Hematopoietic multipotent progenitor cell treated with erythropoietin and hydrocortisone succinate and interleukin-3 and kit ligand, for 8 days (in vitro differentiated cells): ENCODE measurements at places on chromosomes 7 and 10.

- no peak for DNase-seq
Observed at GRCh38 chr7:69450456-69450855, 147.8 kb upstream of the AUTS2 start.

DNA sequence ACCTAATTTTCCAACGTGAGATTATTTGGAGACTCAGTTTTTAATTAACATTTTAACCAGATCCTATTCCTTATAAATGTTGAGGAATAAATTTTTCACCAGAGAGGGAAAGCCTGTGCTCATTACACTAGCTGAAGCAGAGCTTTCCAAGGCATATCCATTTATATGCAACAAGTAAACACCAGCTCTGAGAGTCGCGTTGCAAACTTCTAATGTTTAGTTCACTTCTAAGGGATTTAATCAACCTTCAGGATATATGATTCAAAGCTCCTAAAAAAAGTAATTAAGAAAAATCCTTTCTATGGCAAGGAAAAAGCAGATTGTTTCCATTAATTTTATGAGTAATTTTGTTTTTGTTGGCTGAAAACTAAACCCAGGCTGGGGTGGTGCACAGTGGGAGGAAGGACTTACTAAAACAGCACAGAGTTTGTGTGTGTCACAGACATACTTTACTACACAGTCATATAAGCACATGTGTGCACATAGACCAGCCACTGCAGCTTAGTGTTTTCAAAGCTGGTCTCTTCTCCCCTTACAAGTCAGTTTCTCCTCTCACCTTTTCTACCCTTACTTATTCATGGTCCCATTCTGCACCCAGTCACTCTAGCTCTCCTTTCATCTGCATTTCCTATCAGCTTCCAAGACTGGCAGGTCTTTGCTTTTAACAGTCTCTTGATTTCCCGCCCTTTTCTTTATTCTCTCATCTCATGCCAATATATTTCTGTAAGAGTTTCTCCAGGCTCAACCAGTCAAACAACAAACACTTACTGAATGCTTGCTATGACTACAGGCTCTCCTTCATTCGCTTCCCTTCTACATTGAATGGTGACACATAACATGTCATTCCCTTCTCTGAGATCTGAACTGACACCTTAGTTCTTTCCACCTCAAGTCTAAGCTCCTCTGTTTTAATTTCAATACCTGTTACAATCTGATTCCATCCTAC lies 81.1 kb upstream of the FZD1 start:
- DNase-seq: no peak

DNA sequence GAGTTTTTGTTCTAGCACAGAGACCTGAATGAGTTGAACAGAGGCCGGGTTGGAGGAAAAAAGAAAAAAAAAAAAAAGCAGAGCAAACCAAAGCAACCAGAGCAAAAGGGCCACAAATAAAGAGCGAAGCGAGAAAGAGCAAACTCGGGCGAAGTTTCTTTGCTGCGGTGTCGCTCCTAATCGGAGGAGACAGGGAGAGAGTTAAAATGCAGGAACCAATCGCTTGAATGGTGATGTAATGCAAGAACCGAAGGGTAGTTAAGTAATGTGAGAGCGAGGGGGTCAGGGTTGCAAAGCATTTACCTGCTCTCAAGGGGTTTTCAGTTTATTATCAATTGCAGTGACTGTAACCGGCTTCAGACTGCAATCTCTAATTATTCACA lies 271.7 kb downstream of the TRIL start:
- DNase-seq: no peak

DNA sequence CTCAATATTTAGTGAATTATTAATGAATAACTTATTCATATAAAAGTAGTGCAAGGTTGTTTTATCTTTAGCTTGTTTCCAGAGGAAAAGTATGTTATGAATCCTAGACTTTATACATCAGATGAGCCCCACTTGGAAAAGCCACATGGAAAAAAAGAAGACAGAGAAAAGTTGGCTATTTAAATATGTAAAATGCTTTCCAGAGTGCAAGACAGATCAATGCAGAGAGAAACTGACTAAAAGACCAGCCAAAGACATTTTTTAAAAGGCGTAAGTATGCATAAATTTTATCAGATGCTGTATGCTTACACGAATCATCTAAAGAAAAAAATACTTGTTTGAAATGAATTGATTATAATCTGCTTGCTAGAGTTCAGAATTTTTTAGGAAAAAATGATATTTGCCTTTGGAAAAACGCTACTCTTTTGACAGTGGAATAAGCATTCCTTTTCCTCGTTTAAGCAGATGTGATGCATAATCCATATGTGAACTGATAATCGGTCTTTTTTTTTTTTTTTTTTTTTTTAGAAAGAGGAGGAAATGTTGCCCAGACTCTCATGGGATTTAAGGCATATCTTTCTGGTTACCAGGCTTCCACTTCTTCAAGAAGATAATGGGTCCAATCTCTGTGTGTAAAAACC lies 70.7 kb downstream of the RELN start:
- DNase-seq: no peak

- no peak for DNase-seq
Observed at GRCh38 chr7:20932785-20933527, 146.3 kb upstream of the SP8 start.

DNA sequence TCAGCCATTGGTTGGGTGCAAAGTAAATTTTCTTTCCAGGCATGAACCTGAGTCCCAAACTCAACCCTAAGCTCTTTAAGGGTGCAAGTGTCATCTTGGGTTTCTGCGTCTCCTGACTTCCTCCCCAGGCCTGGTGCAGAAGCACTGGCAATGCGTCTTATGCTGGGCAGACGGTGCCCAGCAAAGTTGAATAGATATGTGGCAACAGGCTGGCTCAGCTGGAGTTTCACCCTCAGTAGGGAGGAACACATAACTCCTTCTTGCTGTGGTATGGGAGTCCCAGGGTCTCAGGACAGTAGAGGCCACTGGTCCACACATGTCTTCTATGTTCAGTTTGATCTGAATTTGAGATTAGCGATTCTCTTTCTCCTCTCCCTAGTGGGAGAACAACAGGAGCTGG lies 181.3 kb downstream of the RPS24 start:
- no peak for DNase-seq

GRCh38 chr7:88363249-88363648 lies 56.6 kb upstream of the STEAP4 start:
- no peak for DNase-seq

- DNase-seq: no peak
Observed at GRCh38 chr7:92546856-92547497, 18.4 kb downstream of the RBM48 start.

- DNase-seq: no peak
Observed at GRCh38 chr10:113540845-113541548, 11.9 kb upstream of the HABP2 start.

- peak; percentile 92 for DNase-seq
Observed at GRCh38 chr7:23474094-23474828, 4.0 kb upstream of the IGF2BP3 start.

DNA sequence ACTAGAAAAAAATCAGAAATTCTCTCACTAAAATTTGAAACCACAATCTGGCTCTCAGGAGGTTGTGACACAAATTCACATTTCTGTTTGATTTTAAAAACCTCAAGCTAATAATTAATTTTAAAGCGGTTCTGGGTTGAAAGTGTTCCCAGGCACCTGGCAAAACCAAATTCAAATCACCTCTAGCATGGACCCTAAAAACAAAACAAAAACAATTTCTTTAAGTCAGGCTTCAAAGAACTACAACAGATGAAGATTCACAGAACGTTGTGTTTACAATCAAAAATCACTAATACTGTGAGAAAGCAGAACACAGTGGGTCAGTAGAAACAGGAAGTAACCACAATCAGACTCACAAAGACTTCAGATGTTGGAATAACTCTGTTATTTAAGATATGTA lies 7.2 kb upstream of the RELN start:
- no peak for DNase-seq

DNA sequence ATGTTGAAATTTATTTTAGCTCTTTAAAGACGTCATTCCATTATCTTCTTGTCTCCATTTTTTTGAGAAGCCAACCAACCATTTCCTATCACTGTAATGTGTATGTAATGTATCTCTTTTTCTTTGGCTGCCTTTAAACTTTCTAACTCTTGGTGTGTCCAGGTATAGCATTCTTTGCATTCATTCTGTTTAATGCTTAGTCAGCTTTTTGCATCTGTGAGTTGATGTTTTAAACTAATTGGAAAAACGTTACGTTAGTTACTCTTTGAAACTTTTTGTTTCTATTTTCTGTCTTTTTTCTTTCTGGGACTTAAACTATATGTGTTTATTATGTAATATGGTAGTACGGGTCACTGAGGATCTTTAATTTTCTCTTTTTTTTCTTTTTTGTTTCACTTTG lies 77.4 kb upstream of the PPP1R9A start:
- no peak for DNase-seq

DNA sequence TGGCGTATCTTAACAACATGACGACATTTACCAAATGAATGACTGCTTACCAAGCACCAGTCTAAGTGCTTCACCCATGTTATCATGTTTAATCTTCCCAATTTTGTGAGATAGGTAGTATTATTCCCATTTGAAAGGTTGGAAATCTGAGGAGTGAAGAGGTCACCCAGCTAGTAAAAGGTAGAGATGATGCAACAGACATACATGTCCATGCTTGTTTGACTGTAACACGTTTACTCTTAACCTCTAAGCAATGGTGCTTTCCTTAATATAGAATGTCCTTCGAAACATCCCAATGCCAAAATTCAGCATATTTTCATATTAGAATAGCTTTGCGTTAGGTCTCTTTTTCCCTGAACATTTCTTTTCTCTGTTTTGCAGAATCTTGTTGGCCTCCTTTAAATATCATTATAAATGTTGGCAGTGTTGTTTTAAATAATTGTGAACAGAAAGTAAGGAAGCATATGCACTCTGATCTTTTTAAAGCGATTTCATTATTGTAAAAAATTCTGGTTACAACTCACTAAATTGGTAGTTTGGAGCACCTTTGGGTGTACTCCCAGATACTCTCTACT lies 722.8 kb downstream of the AUTS2 start:
- no peak for DNase-seq

DNA sequence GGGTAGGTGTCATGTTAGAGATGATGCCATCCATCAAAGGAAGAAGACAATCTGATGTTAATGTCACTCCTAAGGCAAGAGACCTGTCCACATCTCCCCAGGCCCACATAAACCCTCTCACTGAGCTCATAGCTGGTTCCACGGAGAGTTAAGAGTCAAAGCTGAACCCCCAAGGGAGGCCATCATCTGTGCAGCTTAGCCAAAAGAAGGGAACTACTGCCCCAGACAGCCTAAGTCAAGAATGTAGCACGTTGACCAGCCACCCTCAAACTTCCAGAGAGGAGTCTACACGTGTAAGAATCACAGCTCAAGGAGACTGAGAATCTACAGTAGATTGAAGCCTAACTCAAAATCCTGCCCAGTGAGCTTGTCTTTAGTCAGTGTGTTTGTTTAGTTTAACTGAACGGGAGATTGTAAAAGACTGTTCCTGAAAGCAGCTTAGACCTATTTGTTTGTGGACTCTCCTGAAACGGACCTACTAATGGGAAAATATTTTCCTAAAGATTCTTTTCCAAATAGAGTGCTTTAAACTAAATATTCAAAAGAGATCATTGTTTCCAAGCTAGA lies 192.7 kb upstream of the NFE2L3 start:
- no peak for DNase-seq

- DNase-seq: no peak
Observed at GRCh38 chr7:16934722-16935340, 53.0 kb upstream of the AGR3 start.

DNA sequence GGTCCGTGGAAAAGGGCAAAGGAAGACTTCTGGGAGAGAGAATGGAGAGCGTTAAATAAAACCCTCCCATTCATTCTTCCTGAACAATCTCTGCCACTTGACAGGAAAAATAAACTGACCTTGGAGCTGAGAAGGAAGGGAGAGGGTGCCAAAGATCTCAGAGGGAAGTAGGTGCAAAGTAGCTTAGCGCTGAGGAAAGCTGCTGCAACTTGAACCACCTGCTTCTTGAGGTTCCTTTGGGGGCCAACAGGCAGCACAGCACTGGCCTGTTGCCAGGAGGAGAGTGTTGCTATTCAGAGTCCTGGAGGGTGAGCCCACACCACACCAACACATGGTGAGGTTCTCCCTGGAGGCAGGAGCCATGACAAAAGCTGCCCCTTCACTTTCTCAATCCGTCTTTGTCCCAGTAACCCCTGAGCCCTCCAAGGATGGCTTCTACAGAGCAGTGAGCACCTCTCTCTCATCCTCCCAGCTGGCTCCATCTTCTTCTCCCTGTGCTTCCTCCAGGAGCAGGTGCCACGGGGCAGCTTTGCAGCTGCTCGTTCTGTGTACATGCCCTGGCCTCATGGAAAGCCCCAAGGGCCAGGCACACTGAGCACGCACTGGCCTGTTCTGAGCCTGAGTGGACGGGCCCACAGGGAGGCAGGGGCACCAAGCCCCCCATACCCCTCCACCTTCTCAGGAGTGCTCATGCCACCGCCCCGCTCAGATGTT lies 101.3 kb downstream of the STRA8 start:
- DNase-seq: no peak

- no peak for DNase-seq
Observed at GRCh38 chr7:45920502-45921380, at the start of gene IGFBP3. IGFBP3 (minus strand) TSS chr7:45921272; CDS start chr7:45921140, 132 bp downstream.

- no peak for DNase-seq
Observed at GRCh38 chr10:51186361-51186760, 112.1 kb downstream of the PRKG1 start.

GRCh38 chr10:79026341-79026761 lies 42.4 kb upstream of the ZMIZ1 start:
- no peak for DNase-seq

DNA sequence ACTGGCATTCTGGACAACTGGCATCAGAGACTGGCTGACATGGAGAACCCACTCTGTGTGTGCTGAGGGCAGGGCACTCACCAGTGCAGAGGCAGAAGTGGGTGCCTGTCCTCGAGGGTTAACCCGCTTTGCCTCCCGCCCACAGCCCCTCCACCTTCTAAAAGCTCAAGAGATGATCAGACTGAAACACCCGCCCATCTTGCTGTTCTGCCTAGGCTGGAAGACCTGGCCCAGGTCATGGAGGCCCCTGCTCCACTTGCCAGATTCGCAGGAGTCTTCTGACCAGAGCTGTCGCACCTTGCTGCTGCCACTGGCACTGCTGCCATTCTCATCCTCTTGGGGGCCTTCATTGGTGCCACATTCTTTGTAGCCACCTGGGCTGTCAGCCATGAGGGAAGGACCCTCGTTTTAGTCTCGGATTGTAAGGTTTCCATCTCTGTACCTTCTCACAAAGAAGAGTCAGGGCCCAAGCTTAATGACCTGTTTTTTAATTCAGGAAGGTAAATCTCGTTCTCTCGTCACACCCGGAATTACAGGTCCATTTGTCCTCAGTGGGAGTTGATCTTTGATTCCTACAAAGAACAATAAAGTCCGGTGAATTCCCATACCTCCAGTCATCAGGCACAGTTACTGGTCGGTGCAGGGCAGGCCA lies 1.9 kb downstream of the CYREN start:
- DNase-seq: no peak

DNA sequence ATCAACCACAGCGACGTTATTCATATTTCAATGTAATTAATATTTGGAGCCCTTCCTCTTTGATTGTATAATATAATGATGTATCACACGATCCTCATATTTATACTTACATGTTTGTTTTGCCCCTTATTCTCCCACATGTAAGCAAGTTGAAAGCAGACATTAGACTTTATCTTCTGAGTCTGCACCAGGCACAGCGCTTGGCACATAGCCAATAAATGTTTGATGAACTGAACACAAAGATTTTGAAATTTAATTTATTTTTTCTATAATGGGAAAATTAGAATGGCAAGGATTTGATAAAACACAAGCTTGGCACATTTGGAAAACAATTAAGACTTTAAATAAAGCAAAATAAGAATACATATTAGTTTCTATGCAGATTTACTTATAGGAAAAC lies 31.6 kb downstream of the ZFAND4 start:
- peak; percentile 35 for DNase-seq
